T1000 (cell line): ENCODE measurements at places on chromosomes 5 and 9.

DNA sequence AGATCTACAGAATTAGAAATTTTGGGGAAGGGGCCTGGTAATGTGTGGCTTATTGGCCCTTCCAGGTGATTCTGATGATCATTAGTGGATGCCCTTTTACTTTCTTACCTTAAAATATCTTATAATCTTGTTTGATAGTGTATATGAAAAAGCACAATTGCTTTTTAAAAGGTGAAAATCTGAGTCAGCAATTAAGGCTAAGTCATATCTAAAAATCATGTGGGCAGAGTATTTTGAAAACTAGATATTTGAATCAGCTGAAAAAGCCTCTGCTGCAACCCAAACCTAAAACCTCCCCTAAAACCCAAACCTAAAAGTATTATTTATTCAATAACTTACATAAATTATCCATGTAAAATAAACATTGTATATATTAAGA lies 359.8 kb downstream of the PDE4D start:
- no peak for DNase-seq

DNA sequence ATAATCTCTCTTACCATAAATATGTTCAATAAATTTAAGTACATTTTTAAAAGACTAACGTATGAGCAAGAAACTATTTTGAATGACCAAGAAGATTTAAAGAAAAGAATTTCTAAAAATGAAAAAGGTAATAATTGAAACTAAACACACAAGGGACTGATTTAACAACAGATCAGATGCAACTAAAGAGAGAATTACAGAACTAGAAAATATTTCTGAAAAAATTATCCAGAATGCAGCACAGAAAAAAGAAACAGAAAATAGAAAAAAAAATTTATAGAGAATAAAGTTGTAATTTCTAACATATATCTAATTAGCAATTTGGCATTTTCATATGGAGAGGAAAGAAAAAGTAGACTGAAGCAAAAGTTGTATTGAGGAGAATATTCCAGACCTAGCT lies 269.3 kb downstream of the TLE1 start:
- DNase-seq, result no peak

GRCh38 chr5:154461531-154461930 lies 15.7 kb downstream of the SAP30L start:
- no peak for DNase-seq

GRCh38 chr5:72818866-72819534 lies 2.5 kb downstream of the TNPO1 start:
- peak; percentile 17 for DNase-seq

GRCh38 chr9:20994486-20994885 lies 37.0 kb downstream of the HACD4 start:
- DNase-seq, result no peak

DNA sequence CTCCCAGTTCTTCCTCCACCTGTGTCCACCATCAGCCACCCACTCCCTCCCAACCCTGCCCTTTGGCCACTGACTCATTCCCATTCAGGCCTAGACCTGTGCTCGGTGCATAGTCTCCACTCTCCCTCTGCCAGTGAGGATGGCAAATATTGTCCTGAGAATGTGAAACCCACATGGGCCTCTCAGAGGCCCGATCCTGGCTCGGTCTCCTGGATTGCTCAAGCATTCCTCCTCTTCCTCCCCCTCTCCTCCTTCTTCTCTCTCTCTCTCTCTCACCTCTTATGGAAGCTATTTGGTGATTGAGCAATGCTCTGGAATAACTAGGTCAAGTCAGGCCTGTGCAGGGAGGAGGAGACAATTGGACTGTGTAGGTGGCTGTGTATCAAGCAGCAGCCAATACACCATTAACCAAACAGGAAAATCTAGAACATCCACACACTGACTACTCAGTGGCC lies 99.9 kb downstream of the KLF4 start:
- no peak for DNase-seq

- no peak for DNase-seq
These were observed 89.5 kb downstream of the UGCG start for GRCh38 chr9:111986035-111986556.

- DNase-seq, result no peak
These were observed 6.5 kb downstream of the GLT6D1 start for GRCh38 chr9:135632841-135633240.

DNA sequence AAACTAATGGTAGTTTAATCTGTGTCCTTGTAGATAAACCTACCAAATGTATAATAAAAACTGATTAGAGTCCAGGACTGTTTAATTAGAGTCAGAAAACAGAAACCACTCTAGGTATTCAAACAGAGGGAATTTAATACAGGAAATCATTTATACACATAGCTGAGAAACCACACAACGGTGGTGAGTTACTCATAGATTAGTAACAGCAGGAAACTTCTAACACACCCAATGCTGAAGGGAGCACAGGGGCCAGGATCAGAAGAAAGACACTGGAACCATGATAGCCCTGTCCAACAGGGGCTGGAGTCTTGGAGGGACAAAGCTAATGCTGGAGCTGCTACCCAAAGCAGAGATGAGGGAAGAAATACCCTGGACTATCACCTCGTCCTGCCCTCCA lies 321.0 kb downstream of the ACTL7B start:
- DNase-seq, result no peak

DNA sequence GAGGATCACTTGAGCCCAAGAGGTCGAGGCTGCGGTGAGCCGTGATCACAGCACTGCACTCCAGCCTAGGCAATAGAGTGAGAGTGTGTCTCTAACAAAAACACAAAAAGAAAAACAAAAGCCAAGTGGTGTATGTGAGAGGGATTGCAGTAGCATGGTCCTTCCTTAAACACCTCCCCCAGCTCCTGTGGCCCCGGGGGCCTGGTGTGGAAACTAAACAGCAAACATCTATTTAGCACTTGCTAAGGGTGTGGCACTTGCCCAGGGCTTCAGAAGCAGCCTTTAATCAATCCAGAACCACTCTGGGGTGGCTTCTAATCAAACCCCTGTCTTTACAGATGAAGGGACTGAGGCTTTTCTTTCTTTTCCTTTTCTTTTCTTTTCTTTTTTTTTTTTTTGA lies 4.4 kb upstream of the FBP1 start:
- DNase-seq, result no peak

- no peak for DNase-seq
These were observed 26.5 kb upstream of the CLPTM1L start for GRCh38 chr5:1371218-1371971.

DNA sequence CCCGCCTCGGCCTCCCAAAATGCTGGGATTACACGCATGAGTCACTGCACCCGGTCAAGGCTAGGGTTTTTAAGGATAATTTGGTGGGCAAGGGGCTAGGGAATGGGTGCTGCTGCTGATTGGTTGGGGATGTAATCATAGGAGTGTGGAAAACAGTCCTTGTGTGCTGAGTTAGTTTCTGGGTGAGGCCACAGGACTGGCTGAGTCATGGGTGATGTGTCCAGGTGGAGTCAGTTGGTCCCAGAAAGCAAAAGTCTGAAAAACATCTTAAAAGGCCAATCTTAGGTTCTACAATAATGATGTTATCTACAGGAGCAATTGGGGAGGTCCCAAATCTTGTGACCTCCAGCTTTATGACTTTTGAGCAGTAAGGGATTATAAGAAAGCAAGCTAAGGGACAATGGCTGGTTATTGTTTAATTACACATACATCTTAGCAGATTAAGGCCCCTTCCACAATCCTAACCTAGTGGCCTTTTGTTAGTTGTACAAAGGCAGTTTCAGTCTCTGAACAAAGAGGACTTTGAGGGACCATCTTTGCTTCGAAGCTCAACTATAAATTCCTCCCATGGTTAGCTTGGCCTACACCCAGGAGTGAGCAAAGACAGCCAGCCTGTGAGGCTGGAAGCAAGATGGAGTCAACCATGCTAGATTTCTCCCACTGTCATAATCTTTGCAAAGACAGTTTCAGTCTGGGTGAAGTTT lies 5.5 kb upstream of the AOPEP start:
- DNase-seq, result no peak

DNA sequence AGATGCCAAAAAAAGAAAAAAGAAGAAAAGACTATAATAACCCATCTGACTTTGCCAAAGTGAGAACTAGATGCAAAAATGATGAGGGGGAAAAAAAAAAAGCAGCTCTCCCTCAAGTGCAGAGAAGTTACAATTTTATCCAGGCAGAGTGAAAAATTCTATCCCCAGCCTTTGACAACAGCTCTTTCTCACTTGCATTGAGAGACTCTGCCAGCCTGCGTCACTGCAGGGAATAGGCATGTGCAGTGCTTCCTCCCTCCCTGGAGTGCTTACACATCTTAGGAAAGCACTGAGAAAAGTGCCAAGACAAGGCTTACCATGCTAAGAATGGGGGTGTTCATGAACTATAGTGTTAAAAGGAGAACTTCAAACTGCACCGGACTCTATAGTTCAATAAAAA lies 418.6 kb upstream of the TYRP1 start:
- DNase-seq, result no peak

- no peak for DNase-seq
These were observed 10.1 kb upstream of the FOXI1 start for GRCh38 chr5:170095646-170096045.

GRCh38 chr5:96408841-96409538 lies 24.1 kb downstream of the PCSK1 start:
- DNase-seq, result no peak

DNA sequence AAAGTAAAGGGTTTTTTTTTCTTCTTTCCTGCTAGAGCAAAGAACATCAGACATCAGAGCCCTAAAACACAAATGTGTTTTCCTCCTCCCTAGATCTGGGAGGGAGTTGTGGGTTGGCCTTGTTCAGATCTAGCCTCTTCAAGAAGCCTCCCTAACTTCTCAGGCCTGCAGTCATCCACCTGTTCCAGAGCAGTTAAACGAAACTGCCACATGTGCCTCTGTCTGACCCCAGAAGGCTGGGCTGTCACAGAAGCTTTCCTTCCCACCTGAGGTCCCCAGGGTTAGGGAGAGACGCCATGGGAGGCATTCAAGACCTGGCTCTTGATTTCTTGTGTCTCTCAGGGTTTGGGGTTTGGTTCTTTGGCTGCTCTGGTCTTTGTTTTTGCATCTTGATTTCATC lies 87.0 kb downstream of the DAB2IP start:
- DNase-seq, result no peak

DNA sequence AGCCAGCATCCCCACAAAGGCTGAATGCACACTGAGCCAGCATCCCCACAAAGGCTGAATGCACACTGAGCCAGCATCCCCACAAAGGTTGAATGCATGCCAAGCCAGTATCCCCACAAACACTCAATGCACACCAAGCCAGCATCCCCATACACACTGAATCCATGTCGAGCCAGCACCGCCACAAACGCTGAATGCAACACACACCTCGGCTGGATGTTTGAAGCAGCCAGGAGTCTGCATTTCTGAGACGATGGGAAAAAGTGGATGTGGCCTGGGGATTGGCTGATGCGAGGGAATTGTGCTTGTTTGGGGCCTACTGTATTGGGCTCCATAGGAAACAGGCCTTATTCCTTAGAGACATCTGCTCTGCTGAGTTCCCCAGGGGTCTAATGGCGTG lies 30.9 kb upstream of the CEP72 start:
- DNase-seq, result no peak

DNA sequence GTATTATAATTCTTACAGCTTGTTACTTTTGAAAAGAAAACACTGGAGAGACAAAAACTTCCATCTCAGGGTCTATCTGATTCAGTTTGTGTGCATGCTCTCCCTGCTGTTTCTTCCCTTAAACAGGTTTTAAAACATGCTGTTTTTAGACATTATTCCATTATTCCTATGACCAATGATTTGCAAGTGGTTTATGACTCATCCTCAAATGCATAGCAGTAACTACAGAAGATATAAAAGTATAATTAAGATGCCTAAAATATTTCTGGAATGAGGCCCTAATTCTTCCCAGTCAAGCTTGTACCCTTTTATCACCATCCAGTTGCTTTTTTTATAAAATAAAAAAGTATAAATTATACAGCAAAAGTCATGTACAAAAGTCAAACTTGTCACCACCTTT lies 3.7 kb downstream of the DTWD2 start:
- DNase-seq, result no peak

DNA sequence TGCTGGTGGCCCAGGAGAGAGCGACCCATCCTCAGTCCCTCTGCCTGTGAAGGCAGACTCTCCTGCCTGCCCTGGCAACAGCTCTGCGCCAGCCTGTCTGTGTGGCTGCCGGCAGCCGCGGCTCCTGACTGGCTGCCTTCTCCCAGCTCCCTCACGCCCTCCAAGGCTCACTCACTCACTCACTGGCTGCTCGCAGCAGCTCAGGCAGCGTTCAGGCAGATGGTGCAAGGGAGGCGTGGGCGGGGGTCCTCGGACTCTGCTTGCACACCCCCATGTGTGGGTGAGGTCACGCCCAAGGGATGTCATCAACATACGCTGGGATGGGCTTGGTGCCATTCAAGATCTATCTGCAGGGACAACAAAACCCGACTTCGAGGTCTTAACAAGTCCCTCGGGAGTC lies 66.7 kb downstream of the DAB2IP start:
- no peak for DNase-seq

DNA sequence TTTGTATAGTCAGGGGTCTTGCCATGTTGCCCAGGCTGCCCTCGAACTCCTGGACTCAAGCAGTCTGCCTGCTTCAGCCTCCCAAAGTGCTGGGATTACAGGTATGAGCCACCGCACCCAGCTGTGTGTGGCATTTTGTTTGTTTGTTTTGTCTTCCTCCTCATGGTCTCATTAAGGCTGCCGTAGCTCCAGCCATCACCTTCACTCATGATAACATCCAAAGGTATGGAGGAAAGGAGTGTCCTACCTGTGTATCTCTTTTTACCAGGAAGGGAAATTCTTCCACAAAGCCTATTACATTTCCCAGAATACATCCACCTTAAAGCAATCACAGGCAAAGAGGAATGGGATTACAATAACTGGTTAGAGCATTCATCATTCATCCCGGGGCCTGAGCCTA lies 27.2 kb downstream of the LSM11 start:
- no peak for DNase-seq

GRCh38 chr9:111898331-111899096 lies 1.9 kb downstream of the UGCG start:
- no peak for DNase-seq

DNA sequence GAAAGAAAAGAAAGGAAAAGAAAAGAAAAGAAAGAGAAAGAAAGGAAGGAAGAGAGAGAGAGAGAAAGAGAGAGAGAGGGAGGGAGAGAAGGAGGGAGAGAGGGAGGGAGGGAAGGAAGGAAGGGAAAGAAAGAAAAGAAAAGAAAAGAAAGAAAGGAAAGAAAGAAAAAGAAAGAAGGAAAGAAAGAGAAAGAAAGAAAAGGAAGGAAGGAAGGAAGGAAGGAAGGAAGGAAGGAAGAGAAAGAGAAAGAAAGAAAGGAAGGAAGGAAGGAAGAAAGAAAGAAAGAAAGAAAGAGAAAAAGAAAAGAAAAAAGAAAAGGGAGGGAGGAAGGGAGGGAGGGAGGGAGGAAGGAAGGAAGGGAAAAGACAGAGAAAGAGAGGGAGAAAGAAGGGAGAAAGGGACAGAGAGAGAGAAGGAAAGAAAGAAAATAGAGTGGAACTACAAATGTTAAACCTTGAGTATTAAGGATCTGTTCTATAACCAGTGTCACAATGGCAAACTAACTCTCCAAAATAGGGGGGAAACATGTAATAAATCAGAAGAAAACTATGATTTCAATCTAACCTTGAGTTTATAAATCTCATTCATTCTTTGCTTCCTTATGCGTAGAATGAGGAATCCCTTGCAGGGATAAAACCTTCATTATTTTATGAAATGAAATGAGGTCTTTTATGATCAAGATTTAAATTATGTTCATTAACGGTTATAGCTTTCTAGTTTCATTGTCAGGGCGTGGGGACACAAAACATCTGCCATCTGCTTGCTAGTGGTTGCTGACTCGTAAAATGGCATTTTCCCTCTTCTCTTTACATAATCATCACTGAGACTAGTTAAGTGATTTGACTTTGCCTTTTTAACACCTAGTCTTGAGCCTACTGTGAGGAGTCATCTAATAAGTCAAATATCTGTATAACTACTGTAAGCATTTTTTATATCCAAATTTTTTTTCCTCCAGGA lies 40.7 kb upstream of the RAD23B start:
- no peak for DNase-seq
